ENCODE measurements at places on chromosomes 1 and 21.

DNA sequence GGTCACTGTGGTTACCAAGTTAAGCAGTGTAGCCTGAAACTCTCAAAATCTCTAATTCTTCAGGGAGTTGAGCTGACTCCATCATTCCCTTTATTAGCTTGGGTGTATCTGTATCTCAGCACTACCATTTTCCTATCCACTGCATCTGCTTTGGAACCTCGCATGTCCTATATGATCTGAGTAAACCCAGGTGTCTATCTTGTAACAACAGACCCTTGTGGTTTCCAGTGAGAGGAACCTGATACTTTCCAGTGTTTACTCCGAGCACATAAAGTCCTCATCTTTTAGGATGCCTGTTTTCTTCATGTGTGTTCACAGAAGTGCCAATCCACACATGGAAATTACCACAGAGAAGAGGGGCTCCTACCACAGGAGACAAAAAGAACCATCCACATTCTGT, 650.4 kb downstream of the LMO4 start:
- DNase-seq, result no peak

DNA sequence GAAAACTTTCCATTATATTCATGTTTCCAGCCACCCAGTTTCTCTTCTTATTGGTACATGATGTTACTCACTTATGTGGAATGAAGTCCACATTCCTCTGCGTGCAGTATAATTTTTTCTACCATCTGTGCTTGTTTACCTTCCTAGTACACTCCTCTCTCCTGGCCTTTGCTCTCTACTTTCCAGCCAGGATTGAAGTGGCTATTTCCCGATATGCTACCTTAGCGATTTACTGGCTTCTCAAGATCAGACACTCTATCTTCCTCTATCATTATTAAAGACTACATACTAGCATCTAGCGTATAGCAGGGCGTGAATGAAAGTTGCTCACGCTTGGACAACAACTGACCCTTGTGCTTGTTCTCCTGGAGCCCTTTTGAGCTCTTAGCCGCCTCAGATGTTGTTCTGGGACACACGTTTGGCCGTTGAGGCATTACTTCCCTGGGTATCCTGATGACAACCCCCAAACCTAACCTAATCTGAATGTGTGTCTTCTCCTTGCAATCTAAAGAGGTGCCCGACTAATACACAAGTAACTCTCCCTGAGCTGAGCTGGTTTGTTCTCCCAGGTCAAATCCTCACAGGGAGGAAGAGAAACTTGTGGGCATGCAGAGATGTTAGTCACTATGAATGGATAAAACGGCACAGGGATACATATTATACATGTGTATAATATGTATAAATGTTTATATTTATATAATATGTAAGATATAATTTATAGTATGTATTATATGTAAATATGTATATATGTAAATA, 13.4 kb upstream of the MTARC2 start:
- peak; percentile 77 for DNase-seq

DNA sequence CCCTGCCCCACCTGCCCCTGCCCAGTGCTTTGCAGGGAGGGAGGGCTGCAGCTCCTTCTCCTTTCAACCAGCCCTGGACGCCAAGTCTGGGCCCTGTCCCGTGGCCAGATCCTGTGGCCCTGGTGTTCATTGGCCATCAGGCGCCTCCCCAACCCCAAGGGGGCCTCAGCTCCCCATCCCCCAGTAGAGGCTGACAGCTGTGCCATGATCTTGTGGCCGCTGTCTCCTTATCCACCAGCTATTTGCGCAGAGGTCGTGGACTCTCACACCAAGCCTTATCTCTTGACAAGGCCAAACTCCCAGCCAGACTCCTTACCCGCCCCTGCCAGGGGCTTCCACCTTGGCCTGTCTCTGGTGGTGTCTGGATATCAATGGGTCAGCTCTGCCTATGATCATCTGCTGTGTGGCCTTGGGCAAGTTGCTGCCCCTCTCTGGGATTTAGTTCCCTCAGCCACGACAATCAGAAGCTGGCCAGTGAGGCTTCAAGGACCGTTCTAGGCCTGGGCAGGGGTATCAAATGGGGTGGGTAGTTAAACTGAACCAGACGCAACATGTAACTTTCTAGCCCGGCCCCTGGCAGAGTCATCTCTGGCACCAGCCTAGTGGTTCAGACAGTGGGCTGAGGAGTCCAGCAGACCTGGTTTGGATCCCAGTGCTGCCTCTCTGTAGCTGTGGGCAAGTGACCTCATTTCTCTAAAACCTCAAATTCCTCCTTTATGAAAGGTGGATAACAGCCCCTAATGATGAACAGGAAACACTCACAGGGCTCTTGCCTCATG, 3.3 kb upstream of the COL8A2 start:
- DNase-seq, result no peak

DNA sequence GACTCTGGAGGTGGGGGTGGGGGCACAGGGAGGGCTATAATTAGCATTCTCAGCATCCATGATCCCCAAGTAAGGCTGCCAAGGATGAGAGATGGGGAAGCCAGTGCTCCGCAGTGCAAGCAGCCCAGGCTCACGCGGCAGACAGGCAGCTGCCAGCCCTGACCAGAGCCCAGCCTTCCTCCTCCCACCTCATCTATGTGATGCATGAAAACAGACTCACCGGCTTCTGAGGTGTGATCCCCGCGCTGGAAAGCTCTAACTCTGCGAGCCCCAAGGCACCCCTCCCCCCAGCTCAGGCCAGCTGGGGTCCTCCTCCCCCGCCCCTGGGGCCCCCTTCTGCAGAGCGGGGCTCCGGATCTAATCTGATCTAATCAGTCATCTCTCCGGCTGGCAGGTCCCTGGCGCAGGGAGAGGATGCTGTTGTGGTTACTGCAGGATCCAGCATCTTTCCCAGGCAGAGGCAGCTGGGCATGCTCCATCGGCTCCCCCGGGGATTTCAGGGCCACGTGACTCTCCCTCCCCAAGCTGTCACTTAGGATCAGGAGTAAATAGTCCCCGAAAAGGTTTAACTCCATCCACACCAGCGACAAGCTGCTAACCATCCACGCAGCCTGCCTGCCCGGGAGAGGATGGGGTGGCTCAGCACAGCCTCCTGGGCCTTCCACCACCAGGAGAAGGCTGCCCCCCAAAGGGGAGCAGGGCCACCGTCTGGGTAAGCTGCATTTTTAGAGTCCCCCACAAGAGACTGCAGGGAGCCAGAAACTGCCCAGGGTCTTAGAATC, at the start of gene PLEKHA6:
Gene PLEKHA6, minus strand, starts transcription at position 456 of the 782 bp plus-strand sequence. CDS start 86,202 bp downstream, outside the sequence.
- no peak for DNase-seq

DNA sequence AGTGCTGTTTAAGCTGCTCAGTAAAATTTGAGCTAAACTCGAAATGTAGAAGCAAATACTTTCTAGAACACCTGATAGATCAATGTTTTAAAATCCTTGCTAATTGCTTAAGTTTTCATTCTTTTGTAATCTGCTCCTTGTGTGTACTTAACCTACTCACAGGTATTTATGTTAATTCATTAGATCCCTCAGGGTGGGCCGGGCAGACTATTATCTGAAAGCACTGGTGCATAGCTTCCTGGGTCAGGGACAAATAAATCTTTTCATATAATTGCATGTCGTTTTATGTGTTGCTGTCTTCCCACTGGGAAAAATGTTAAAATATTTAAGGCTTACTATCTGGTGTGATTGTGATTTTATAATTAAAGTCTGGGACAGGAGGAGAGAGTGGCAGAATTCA, 440.5 kb downstream of the SMYD3 start:
- no peak for DNase-seq
